ENCODE measurements at places on chromosomes 3 and 15.

GRCh38 chr15:27428151-27428550 lies 457.2 kb downstream of the GABRG3 start:
- no peak for DNase-seq

DNA sequence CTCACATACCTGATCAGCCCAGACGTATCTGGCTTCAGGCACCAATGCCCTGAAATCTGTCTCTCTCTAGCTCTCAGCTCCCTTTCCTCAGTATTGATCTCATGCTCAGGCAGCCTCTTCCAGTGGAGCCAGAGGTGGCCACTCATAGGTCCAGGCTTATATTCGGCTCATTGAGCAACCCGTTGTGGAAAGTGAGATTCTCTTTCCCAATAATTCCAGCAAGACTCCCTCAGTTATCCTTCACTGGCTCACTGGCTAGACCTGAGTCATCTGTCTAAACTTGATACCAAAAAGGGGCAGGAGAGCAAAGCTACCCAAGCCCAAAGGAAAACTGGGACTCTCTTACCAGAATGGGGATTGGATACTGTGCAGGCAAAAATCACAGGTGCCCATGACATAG lies 33.4 kb upstream of the FRMD4B start:
- DNase-seq = no peak

DNA sequence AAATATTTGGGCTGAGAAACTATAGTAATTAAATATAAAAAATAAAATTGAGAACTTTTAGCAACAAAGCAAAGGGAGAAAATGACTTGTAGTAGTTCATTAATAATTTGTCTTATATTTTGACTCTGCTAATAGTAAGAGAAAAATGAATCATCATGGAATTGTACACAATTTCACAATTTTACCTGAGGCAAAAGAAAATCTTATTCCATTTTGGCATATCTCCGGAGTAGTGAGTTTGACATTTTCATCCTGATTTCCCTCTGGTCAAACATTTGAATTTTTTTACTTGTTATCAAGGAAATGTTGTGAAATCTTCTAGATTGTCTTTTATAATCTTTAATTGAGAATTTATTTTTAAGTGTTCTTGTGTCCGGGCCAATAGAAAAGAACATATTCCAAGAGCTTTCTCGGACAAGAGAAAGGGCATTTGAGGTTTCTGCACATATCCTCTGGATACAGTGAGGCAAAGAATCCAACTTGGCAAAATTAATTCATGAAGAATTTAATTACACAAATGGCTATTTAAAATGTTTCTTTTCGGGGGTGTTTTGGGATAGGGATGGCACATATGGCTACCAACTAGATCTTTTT lies 89.3 kb upstream of the IGSF10 start:
- no peak for DNase-seq

GRCh38 chr15:76105391-76105790 lies 45.6 kb downstream of the TMEM266 start:
- no peak for DNase-seq

GRCh38 chr3:99711351-99711750 lies 73.0 kb downstream of the COL8A1 start:
- no peak for DNase-seq

Data from stimulated activated CD8-positive, alpha-beta memory T cell treated with anti-CD3 and anti-CD28 coated beads, Interleukin-15, amount 100 ng/mL, for 24 hours (primary cell).